ENCODE measurements at places on chromosomes 6 and 20.

DNA sequence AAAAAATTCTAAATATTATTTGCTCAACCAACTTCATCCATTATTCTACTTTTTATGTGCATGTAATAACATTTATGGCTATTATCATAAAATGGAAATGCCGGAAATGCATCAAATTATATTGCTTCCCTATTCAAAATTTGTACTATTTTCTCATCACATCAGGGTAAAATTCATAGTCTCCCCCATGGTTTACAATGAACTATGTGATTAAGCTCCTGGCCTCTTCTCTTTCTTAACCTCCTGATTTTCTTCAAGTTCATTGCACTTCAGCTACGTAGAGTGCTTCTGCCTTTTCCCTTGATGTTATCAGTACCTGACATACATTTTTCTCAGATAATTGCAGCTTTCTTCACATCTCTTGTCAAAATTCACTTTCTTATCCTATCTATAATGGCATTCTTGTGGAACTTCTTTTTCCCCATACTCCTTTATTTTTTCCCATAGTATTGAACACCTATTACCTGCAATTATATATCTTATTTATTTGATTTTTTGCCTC, 699.1 kb upstream of the ADGRB3 start:
- DNase-seq = no peak

GRCh38 chr6:149323925-149324324, 6.4 kb downstream of the TAB2 start:
- DNase-seq = no peak

GRCh38 chr20:58640446-58640845, 10.6 kb upstream of the STX16 start:
- DNase-seq = no peak

DNA sequence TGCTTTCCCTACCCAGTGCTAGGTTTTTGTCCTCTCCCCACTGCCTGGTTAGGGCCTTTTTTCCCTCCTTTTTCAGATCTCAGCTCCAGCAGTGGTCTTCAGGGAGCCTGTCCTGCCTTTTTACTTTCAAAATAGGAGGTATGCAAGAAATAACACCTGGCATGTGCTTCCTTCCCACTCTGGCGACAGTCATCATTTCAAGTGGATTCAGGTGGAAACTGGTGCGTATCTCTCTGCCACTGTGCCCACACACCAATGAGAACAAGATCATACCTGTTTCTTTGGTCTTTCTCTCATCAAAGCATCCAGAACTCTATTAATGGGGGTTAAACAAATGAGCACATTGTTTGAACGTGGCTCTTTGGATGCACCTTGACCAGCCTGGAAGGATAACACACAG, 95.7 kb upstream of the GGTLC1 start:
- no peak for DNase-seq

GRCh38 chr6:135826236-135826804, 25.2 kb upstream of the PDE7B start:
- no peak for DNase-seq

DNA sequence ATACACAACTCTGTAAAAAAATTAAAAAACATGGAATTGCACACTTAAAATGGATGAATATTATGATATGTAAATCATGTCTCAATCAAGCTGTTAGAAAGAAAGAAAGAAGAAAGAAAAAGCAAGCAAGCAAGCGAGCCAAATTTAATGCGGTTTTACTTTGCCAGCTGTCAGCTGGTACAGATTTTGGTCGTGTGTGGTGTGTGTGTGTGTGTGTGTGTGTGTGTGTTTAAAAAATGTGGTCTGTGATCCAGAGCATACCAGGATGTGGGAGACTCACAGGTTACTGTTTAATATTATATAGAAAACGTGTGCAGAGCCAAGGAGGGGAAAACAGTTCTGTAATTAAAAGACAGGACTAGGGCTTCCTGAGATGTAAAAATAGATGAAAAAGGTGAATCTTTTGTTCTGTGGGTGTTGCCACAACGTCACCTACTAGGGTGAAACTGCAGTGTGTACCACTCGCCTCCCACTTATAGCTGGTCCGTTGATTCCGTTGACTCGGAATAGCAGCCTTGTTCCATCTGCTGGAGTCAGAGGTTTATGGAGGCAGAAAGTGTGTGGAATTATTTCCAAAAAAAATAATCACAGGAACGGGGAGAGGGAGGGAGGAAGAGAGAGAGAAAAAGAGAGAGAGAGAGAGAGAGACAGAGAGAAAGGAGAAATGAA, 197.7 kb downstream of the BCAS1 start:
- DNase-seq = no peak

DNA sequence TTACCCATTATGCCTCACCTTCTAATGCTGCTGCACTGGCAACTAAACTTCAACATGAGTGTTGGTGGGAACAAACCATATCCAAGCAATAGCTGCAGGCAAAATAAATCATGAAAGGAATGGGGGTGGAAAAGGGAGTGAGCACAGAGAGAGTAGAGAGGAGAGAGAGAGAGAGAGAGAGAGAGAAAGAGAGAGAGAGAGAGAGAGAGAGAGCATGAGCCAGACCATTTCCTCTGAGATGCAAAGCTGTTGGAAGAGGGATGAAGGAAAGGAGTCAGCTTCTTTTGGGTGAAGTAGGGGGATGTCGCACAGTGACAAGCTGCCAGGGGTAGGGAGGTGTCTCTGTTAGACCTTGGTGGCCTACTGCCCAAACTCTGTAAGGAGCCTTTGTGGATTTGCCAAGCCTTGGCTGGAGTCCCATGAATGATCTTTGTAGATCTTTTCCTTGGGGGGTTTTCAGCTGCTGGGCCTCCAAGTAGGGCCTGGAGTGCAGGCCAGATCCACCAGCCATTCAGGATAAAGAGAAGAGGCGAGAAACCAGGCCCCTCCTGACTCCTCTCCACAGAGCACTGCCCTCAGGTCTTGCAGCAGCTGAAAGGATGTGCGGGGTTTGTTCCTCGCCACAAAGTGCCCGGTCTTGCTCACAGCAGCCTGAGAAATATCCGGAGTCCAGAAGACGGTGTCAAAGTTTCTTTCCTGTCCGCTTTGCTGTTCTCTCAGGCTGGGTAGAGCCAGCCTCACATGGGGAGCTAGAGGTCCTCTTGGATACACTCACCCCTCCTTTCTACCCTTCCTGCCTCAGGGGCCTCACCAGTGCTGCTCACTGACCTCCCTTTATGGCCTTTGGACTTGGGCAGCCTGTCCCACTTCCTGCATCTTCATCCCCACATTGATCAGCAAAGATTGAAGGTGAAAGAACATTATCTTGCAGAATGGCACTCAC, 17.8 kb downstream of the BTBD3 start:
- no peak for DNase-seq

GRCh38 chr6:33731751-33732282, 14.9 kb downstream of the IP6K3 start:
- no peak for DNase-seq

- DNase-seq = no peak
Measured at GRCh38 chr6:112145080-112145573, 57.7 kb downstream of the FAM229B start.

DNA sequence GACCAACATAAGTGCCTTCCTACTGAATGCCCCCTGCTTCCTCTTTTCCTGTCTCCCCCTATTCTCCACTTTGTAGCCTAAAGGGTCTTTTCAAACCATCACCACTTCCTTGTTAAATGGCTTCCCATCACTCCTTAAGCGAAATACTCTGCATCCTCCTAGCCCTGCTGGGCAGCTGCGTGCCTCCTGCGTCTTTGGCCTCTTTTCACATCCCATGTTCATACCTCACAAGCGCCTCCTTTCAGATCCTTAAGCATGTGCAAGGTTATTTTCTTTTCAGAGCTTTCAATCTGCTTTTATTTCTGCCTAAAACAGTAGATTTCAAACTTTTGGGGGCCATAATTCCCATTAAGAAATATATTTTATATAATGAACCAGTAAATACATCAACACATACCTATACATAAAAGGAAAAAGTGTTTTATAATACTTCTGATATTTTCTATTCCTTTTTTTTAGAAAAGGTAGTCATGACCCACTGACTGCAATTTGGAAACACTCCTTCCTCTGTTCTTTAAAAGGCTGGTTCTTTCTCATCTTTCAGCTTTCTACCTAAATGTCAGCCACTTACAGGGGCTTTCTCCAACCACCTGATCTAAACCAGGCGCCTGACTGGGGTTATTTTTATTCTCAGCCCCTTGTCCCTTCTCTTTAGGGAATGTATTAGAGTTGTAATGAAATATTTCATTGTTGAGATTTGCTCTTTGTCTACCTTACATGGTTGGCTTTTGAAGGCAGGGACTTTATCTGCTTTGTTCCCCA, 84.1 kb downstream of the PRDM1 start:
- no peak for DNase-seq

DNA sequence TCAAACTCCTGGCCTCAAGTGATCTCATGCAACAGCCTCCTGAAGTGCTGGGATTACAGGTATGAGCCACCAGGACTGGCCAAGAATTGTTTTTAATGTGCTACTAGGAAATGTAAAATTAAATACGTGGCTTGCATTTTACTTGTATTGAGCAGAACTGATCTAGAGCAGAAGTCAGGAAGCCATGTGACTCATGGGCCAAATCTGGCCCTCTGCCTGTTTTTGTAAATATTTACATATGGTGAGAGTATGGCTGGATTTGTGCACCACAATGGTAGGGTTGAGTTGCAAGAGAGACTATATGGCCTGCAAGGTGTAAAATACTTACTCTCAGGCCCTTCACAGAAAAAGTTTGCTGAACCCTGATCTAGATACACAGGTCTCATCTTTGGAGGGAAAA, 75.8 kb downstream of the LAMP5 start:
- DNase-seq = no peak

DNA sequence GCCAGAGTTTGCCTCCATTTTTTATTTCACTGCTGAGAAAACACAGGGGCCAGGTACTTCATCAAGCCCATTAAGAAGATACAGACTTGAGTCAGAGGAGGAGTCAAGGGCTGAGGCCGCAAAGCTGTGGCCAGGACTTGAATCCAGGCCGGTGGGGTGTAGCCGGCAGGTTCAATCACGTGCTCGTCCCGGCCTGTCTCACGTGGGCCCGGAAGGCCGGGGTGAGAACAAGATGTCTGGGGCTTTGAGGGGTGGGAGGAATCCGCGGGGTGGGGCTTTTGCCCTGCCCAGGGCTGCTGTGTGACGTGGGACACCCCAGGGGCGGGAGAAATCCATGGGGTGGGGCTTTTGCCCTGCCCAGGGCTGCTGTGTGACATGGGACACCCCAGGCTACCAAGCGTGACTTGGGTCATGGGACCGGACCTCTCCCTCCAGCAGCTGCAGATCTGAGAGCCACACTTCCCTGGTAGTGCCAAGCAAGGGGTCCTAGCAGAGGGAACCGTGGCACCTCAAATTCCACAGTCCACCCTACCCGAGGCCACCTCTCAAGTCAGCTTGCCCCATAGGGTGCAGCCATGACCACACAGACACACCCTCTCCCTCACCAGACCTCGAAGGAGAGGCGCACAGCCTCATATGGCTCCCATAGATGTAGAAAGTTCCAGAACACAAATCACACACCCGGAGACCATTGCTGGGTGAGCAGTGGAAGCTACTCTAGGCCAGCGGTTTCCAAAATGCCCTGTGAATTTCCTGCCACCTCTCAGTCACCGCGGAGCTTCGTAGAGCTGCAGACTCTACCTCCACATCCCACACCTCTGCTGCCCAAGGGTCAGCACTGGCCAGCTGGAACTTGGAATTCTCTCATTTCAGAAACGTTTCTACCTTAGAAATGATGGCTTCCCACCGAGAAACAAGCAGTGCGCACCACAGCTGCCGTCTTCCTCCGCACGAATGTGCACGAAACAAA, 156.1 kb downstream of the DLL1 start:
- no peak for DNase-seq

- DNase-seq = no peak
Measured at GRCh38 chr6:114151064-114151690, 180.2 kb upstream of the HDAC2 start.

- DNase-seq = no peak
Measured at GRCh38 chr20:48175261-48175660, 390.0 kb upstream of the SULF2 start.

- no peak for DNase-seq
Measured at GRCh38 chr20:59664421-59664941, 60.1 kb downstream of the PHACTR3 start.

- DNase-seq = no peak
Measured at GRCh38 chr6:118663993-118664985, 12.9 kb upstream of the CEP85L start.

- DNase-seq = no peak
Measured at GRCh38 chr20:32281711-32282110, 4.3 kb downstream of the KIF3B start.

GRCh38 chr20:45779011-45779915, 12.4 kb downstream of the WFDC3 start:
- no peak for DNase-seq

- DNase-seq = no peak
Measured at GRCh38 chr20:52168116-52168515, 23.5 kb downstream of the ZFP64 start.

DNA sequence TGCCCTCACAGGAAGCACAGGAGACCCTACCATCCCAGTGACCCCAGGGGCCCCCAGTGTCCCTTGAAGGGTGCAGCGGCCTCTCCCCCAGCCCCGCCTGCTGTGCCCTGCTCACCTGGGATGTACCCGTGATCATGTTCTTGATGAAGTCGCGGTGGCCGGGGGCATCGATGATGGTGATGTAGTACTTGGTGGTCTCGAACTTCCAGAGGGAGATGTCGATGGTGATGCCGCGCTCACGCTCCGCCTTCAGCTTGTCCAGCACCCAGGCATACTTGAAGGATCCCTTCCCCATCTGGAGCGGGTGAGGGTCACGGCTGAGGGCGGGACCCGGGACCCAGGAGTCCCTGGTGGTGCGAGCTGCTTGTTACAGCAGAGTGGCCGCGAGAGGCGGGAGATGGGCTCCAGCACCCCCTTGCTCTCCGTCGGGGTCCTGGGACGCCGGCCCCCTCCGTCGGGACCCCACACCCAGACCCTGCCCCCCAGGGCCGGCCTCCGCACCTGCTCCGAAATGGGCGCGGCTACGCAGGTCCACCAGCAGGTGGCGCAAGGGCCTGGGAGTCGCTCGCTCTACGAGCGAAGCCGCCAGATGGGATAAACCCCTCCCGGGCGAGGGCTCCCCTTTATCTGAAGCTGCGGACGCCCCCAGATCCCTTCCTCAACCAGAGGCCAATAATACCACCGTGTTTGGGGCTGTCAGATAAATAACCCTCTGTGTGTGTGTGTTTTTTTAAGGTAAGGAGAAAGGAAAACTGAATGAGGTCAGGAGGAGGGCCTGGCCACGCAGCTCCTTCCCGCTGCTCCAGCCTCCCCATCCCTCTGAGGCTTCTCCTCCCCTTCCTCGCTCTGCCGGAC, 2.9 kb downstream of the EEF1A2 start:
- no peak for DNase-seq

- no peak for DNase-seq
Measured at GRCh38 chr6:156175971-156176421, 601.2 kb upstream of the ARID1B start.

GRCh38 chr6:143691155-143691554, 13.4 kb downstream of the PHACTR2 start:
- DNase-seq = no peak

- DNase-seq = no peak
Measured at GRCh38 chr6:150541576-150541975, 58.1 kb upstream of the PLEKHG1 start.
